Uterine smooth muscle cell (primary cell): ENCODE measurements at places on chromosomes 2 and 18. TPM values are rescaled to one million over a fixed set of nuclear protein-coding genes. Genes with fewer than 3 reads are reported as not detected.

Gene FOXD4L1
- total RNA-seq, result 0.12 TPM in 1 of 2 replicates, not detected in the other

Gene TCF23
- not detected in 2 replicates for total RNA-seq

Gene IL36G
- not detected in 2 replicates for total RNA-seq

Gene RGPD4
- not detected in 2 replicates for total RNA-seq

Gene MRO
- total RNA-seq, result 0.12 TPM in 1 of 2 replicates, not detected in the other

Gene RAX
- total RNA-seq, result not detected in 2 replicates

Gene TMEM17
- 1.6 and 2.0 TPM in 2 replicates for total RNA-seq

Gene SP140
- 2.0 and 2.6 TPM in 2 replicates for total RNA-seq
